Fibroblast of skin of scalp (primary cell): ENCODE measurements at places on chromosomes 16 and 17.

DNA sequence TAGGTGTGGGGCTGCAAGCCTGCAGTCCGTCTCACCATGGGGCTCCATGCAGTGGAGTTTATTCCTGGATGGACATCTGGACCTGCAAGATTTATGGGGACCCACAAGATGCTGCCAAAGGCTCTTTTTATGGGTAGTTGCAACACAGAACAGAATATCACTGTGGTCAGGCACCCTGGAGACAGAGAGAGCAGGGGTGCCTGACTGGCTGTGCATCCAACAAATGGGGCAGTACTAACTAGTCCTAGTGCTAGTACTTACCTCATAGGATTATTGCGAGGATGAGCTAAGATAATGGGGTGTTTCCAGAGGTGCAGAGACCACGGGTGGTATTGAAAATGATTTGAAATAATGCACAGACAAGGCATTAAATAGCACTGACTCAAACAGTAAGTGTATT is 42.4 kb upstream of the MMP2 start:
- DNase-seq: no peak

GRCh38 chr17:48628649-48629410 is 2.7 kb upstream of the HOXB9 start:
- DNase-seq: no peak

- peak; percentile 49 for DNase-seq
Observed at GRCh38 chr16:70679671-70680494, 6.0 kb downstream of the MTSS2 start.

GRCh38 chr16:54822492-54822891 is 108.2 kb upstream of the IRX5 start:
- no peak for DNase-seq

DNA sequence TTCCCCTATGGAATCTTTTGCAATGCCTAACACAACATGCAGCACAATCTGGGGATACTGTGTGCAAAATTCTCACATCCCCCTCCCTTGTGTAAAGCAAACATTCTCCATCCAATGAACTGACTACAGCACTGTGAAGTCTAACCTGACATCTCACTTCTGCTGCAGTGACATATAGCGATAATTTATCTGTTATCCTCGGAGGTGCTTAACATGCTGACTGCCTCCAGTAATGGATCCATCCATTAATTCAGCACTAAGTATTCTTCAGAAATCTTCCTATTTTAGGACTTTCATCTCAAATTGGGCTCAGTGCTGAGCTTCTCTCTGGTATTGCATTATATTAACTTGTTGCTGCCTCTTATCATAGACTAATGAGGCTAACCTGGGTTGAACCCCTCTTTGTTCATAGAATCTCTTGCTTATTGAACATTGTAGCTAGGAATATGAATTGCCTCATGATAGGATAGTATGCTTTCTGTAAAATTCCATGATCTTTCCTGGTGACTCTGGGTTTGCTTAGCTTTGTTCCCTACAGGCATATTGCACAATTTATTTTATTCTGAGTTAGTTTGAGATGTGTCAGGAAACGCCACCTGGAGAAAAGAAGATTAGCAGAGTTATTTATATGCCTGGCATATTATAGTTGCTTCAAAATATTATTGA is 187.9 kb downstream of the CNTNAP4 start:
- DNase-seq: no peak

DNA sequence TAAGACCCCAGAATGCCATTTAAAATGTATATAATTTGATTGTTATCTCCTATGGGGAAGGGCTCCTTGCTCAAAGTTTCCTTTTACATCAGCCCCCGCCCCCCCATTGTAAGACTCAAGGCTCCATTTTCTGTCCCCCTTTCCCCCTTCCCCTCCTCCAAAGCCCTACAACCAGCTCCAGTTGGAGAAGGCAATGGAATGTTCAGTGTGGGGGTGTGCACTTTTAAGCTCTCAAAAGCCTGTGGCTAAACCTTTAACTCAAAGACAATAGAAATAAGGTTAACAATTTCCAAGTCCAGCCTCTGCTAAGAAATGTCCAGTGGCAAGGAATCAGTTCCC is 114.7 kb downstream of the NOG start:
- peak; percentile 64 for DNase-seq

GRCh38 chr17:21194226-21194625 is 19.7 kb downstream of the TMEM11 start:
- peak; percentile 11 for DNase-seq

GRCh38 chr16:1469693-1470201 is 5.1 kb downstream of the CLCN7 start:
- DNase-seq: no peak
